ENCODE measurements at places on chromosomes 4 and X.

DNA sequence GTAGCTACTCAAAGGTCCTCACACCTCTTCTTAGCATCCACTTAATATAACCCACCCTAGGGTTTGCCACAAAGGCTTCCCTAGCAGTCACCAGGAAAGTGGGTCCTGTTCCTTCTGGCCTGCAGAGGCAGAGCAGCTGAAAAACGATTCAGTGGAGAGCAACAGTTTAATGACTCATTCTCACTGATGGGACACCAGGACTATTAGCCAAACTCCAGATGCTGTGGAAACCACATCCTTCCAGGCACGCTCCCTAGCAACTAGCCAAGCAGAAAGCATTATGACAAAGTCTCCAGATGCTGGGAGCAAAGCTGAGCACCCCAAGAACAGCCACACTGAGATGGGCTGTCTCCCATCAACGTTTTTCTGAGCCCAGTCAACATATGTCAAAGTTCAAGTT, 30.3 kb upstream of the UTP14A start:
- DNase-seq = peak; percentile 86

DNA sequence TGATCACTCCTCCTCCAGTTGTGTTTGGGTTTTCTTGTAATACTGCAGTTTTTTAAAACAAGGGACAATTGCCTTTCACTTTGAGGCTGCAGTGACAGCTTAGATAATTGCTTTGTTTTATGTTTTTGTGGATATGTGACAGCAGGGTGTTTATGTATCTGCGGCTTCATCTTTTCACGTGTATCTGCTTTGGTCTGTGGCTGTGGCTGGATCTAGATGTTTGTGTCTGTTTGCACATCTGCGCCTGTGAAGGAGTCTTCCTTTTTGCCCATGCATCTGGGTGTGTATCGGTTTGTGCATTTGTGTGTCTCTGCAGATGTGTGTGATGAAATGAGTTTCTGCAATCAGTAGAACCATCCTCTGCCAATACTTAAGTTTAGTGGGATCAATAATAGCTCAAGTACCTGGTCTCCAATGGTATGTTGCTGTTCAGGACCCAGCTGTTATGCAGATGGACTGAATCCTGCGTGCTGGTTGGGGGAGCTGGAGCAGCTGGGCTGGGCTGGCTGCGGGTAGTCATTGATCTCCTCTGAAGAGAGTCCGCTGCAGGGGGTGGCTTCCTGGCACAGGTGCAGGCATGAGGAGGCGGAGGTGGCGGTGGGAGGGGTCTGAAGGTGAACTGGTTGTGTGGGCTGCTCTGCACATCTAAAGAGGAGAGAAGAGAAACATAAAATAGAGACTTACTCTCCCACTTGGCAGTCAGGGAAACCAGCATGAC, 390.3 kb downstream of the SH2D1A start:
- DNase-seq = no peak

DNA sequence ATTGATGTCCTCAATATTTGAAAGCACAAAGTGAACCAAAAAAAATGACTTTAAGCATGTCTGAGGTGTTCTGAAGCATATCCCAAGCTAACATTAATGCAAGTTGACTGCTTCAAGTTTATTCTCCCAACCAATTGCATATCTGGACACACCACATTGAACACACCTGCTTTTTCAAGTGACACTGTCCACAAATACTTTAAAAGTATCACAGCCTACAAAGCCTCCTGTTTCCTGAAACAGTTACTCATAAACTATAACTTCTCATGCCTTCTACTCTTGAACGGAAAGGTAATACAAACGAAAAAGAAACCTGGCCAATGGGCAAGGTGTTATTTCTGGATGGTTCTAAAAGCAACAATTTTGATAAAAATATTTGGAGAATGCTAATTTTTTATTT, 1.1 kb downstream of the CDKL2 start:
- no peak for DNase-seq

DNA sequence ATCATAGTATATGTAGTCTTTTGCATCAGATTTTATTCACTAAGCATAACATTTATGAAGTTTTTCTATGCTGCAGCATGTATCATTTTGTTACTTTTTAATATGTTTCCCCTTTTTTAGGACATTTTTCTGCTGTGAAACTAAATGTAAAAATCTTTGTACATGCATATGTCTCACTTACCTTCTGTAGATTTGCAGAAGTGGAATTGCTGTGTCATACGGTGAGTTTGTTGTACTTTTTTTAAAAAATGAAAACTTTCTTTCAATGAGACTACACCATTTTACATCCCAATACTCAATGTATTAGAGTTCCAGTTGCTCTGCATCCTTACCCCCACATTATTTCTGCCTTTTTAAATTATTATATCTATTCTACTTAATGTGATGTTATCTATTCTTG, 868.9 kb downstream of the PDHA2 start:
- no peak for DNase-seq

GRCh38 chr4:5166377-5166776, 115.1 kb downstream of the STK32B start:
- DNase-seq = no peak

GRCh38 chrX:143363419-143363818, 153.9 kb downstream of the SPANXN3 start:
- peak; percentile 9 for DNase-seq

DNA sequence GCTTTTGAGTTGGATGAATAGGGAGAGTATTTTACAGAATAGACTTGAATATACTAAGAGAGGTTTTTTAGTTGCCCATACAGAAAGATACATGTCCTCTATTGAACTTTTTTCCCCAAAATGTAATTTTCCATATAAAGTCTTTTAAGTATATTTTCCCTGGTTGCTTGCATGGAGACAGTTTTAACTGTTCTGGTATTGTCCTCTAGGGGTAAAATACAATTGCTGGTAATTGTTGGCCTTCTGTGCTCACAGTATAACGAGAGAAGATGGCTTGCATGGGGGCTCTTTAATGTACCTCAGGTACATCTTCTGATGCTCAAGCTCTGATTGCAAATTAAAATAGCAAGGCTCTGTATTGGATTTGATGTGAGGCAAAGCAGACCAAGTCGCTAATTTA, 136.1 kb downstream of the ARX start:
- DNase-seq = no peak

DNA sequence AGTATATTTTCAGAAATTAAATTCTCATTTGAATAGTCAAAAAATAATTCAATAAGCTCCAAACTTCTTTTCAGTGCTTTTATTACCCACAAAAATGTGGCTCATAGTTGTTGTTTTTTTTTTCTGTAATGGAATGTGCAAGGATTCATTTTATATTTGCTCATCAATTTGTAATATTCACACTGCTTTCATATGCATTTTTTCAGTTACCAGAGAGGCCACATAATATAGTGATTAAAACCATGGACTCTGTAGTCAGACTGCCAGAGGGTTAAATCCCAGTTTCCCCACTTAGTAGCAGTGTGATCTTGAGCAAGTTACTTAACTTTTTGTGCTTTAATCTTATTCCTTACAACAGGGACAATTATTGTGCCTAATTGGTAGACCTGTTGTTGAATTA, 64.5 kb downstream of the FAM9B start:
- DNase-seq = no peak

GRCh38 chr4:125735102-125735501, 420.3 kb downstream of the FAT4 start:
- peak; percentile 95 for DNase-seq

GRCh38 chr4:39660757-39661156, 22.1 kb upstream of the SMIM14 start:
- DNase-seq = no peak

- no peak for DNase-seq
Observed at GRCh38 chr4:151865312-151865711, 104.5 kb upstream of the GATB start.

GRCh38 chr4:174559894-174560293, 37.6 kb upstream of the HPGD start:
- no peak for DNase-seq

DNA sequence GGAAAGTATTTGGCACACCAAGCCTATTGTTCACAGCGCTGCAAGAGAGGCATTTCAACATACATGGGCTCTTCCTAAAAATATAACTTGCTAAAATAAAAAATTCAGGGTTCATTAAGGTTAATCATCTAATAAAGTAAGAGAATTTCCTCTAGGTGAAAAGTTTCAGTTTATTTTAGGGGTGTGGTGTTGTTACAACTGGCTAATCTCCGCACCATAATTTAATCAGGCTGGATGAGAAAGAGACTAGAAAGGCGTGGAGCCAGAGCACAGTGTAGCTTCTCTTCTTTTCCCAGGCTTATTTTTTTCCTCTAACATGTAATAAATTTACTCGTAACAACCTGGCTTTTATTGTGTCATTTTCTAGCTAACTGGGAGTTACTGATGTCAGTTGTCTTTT, 47.9 kb downstream of the FHL1 start:
- DNase-seq = no peak

DNA sequence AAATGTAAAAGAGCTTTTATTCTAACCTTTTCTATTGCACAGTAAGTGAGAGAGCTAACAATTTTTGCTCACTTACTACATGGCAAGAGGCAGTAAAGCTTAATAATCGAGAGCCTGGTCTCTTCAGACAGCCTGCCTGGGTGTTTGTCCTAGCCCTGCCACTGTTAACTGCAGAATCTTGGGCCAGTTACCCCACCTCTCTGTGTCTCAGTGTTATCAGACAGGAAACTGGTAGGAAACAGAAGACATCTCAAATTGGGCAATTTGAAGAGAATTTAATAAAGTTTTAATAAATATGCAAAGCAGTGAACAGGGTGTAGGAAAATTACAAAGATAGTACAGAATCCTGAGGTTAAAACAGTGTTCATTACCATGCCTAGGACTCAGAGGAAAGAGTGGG, 13.4 kb downstream of the STAP1 start:
- no peak for DNase-seq

GRCh38 chr4:76982638-76983584, 33.4 kb downstream of the SEPTIN11 start:
- DNase-seq = no peak

DNA sequence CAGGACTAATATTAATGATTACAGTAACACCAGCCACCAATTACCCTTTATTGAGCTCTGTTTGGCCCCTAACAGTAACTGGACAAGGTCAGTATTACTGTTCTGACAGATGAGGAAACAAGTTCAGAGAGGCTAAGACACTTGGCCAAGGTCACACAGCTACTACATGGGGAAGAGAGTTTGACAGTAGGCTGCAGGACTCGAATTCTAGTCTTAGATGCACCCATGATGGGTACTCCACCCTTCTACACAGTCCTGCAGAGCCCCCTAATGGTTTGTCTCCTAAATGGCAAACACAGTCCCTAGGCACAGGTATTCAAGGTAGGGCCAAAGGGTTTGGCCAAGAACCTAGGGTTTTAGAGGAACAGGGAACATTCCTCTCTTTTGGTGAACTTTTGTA, 93.9 kb downstream of the NSUN7 start:
- no peak for DNase-seq

DNA sequence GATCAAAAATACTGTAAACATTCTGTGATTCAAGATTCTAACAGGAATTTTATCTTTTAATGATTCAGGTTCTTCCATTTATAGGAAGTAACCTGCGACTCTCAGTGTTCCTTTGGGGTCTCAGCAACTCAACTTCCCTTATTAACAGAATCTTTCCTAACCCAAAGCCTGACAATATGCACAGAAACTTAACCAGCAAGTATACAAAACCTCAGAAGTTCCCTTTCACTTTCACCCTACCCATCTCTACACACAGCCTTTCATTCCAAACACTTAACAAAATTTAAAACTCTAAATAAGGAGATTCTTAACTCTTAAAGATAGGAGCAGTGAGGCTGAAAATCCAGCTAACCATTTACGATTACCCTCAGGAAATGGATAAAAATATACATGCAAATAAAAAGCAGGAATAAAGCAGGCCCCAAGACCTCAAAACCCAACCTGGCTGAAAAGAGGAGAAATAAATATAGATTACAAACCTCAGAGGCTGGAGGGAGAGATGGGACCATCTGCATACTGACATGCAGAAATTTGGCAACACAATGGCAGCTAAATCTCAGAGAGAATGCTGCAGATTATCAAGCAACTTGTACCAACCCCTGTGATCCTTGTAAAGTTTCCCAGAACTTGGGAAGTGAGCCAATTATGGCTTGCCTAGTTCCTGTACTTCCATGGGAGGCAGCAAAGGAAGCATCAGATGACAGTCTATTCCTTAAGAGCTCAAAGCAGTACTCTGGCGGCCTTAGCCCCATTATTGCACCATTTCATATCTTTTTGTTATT, 101.0 kb downstream of the ATP11C start:
- peak; percentile 73 for DNase-seq

GRCh38 chr4:37674439-37674838, 11.7 kb downstream of the RELL1 start:
- no peak for DNase-seq

- peak; percentile 15 for DNase-seq
Observed at GRCh38 chrX:140817943-140818342, 108.4 kb downstream of the LINC00632 start.

DNA sequence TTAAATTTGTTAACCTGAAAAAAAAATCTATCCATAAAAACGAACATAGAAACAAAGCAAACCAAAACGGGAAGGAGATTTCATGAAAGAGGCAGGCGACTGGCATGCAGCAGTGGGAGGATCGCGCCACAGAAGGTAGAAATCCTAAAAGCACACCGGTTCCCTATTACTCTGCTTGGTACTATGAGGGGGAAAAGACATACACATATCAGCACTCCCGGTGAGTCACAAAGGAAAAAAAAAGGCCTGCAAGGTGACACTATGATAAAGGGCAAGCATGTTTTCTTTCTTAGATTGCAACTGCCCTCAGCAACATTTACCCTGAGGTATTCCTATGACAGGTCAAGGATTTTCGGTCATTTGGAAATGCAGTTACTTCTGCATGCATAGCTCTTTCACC, 60.6 kb upstream of the NAP1L5 start:
- no peak for DNase-seq

GRCh38 chr4:66275411-66276038, 605.2 kb upstream of the EPHA5 start:
- no peak for DNase-seq

- DNase-seq = peak; percentile 1
Observed at GRCh38 chr4:33411182-33411581, 2691.0 kb downstream of the PCDH7 start.

DNA sequence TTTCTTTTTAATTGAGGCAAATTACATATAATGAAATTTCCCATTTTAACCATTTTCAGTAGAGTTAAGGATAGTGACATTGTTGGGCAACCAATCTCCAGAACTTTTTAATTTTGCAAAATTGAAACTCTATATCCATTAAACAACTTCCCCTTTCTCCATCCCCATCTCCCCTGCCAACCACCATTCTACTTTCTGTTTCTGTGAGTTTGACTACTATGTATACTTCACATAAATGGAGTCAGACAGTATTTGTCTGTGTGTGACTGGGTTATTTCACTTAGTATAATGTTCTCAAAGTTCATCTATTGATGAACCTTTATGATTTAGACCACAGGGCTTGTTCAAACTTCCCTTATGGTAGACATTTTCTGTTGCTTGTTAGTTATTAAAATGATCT, 364.5 kb upstream of the MAD2L1 start:
- DNase-seq = no peak

DNA sequence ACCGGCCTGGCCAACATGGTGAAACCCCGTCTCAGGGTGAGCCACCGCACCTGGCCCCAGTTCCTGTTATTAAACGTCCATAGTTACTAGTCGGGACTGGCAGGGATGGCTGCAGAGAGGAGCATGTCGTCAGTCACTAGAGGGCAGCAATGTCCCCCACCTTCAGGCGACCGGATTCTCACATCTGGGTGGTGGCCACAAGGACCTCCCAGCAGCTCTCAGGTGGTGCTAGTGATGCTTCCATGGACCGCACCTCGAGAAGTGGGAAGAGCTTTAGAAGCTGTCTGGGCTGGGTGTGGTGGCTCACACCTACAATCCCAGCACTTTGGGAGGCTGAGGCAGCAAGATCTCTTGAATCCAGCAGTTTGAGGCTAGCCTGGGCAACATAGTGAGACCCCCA, 13.3 kb upstream of the IL3RA start:
- DNase-seq = no peak

GRCh38 chrX:68398291-68398690, 35.0 kb downstream of the OPHN1 start:
- no peak for DNase-seq
